ENCODE measurements at places on chromosomes 11 and 22.

DNA sequence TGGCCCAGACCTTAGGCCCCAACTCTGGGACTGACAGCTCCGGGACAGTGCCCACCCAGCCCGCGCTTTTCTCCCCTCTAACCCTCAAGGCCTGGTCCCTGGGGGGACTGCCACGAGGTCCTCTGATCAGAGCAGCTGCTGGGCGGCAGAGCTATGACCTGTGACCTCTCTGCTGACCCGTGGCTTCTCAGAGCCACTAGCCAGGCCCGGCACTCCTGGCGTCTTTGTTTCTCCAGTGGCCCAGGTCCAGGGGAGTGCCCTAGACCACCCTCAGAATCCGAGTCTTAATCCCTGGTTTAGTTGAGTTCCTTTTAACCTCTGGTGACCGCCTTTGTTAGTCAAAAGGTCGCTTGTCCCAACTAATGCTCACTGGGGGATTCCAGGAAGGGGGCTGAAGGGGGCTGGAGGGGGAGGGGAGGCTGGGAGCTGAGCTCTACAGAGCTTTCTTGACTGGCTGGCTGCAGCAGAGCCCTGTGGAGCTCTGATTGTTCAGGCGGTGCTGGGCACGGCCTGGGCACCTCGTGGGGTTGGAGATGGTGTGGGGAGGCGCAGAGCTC is 1.2 kb downstream of the FBLN1 start:
- no peak for DNase-seq

GRCh38 chr11:34755671-34756070 is 134.8 kb downstream of the EHF start:
- no peak for DNase-seq

DNA sequence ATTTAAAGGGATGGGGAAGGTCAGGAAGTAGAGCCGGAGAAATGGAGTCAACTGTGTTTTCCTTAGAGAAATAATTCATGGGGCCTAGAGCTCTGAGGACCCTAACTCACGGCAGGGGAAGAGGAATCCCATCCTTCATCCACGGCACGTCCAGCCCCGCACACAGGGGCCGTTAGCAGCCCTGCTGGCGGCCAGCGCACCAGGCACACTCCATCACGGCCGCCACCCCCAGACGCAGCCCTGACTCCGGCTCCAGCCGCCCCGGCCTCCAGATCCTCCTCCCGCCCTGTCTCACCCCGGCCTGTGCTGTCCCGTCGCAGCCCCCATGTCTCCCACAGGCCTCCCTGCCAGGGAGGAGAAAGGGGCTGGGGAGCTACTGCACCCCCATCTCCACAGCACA is 11.2 kb downstream of the MRPL23 start:
- DNase-seq: no peak

- DNase-seq: no peak
Observed at GRCh38 chr11:29024386-29024785, 916.2 kb downstream of the METTL15 start.

- no peak for DNase-seq
Observed at GRCh38 chr11:19919050-19919561, 206.5 kb downstream of the NAV2 start.

DNA sequence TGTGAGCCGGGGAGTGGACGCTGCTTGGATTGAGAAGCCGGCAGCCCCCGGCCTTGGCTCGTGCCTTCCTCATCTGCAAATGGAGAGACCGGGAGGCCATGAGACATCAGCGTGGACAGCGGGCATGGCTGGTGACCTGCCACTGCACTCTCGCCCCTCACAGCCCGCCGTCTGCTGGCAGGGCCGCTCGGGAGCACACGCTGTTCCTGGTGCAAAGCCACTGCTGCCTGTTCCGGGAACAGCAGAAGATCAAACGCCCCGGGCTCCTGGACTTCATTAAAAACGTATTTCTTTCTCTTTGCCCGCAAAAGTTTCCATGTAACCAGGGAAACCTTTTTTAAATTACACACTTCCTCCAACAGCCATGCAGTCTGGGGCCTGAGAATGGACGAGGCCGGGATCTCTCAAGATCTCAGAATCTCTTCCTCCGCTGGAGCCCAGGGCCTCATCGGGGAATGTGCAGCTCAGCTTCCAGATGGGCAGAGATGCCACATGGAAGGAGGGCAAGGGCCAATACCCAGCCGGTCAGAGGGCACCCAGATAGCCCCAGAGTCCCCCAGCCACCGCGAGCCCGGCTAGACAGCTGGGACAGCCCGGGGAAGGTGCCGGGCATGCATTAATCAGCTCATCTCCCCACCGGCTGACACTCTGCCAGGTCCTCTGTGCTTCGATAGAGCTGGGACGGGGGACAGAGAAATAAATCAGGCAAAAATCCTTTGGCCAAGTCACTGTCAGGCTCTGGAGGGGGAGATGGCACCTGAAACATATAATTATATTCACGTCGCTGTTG is 62.8 kb upstream of the PRR5 start:
- DNase-seq: no peak

DNA sequence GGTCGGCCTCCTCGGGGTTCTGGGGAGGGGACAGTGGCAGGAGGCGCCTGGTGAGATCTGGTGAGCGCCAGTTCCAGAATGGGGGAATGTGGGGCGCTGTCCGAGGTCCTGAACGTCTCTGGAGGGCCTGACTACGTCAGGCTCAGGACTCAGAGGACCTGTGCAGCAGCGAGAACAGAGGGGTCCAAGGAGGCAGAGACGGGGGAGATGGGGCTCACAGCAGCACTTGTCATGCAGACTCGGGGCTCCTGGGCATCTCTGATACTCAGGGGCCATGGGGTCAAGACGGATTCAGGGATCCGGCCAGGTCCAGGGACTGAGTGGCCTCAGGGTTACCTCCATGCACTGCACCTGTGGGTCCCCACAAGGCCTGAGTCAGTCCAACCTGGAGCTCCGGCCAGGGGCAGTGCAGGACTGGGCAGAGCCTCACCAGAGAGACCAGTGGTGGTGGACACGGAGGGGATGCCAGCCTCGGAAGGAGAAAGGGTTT is 92.2 kb downstream of the BRD1 start:
- DNase-seq: no peak

GRCh38 chr22:43449205-43449830 is 37.5 kb downstream of the MPPED1 start:
- DNase-seq: no peak

DNA sequence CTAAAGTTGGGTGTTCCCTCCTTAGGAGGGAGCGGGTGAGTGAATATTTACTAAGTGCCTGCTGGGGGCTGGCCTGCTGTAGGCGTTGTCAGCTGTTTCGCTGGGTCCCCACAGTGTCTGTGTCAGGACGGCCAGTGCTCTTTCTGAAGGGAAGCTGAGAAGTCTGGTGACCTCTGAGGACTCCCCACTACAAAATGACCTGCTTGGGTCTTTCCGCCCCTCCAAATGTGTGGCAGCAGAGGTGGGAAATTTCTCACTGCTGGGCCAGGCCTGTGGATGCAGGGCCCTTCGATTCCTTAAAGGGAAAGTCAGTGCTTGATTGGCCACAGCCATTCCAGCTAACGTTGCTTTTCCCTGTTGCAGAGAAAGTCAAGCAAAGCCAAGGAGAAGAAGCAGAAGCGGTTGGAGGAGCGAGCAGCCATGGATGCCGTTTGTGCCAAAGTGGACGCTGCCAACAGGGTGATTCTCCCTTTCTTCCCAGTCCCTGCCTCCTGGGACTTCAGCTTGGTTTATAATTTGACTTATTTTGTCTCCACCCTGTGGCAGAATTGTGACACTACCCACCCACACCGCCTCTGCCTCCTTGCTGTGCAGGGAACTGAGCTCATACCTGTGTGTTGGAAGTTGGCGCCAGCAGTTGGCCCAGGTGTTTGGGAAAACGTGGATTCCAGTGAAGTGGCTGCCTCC is 6.8 kb downstream of the NAA40 start:
- DNase-seq: peak; percentile 77

- no peak for DNase-seq
Observed at GRCh38 chr11:122097419-122098001, 18.5 kb downstream of the BLID start.

GRCh38 chr11:113553235-113553634 is 78.0 kb upstream of the DRD2 start:
- no peak for DNase-seq

GRCh38 chr11:43010042-43010441 is 301.8 kb upstream of the API5 start:
- DNase-seq: no peak

DNA sequence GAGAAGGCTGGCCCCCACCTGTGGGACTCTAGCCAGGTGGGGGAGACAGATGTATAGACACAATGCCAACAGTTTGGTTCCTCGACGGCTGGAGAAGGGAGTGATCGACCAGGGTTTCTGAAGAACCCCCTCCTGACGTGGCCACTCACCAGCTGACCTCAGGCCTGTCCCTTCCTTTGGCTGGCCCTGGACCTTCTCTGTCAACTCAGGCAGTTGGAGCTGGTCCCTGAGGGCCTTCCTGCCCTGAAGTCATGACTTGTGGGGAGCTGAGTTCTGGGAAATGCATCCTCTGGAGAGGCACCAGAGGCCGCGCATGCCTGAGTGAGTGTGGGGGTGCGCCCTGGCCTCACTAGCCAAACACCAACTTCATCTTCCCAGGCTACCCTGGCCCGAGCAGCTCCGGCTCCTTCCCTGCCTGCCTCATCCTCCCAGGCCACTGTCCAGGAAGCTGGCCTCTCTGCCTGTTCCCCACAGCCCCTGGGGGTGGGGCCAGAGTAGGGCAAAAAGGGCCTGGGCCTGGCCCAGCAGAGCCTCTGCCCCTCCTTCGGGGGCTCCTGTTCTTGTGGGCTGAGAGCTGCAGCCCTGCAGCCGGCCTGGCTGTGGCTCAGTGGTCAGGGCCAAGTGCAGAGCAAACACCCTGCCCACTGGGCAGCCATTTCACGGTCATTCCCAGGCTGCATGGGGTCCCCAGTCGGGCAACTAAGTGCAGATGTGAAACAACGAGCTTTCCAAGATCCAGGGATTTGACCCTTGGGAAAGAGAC is 23.6 kb downstream of the TXN2 start:
- no peak for DNase-seq

DNA sequence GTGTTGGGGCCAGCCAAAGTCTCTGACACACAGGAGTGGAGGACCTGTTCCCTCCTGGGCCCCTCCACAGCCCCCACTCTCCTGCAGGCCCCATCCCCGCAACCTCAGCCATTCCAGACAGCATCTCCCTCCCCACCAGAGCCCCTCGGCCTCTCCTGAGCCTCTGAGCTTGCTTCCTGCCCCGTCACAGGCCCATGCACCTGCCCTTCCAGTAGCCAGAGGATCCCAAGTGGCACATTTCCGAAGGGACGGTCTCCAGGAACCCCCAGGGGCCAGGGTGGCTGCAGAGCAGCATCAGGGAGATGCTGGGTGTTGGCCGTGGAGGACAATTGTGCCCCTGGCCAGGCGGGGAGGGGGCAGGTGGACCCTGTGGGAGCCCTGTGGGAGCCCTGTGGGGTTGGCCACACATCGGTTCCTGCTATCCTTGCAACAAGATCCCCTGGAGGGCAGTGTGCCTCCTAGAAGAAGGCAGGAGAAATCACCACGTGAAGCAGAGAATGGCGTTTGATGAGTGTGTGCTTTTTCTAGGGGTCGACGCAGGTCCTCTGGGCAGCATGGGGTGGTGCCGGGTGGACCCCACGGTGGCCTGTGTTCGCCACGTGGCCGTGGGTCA is 45.3 kb upstream of the PPARA start:
- no peak for DNase-seq

GRCh38 chr11:44017443-44018126 is 30.2 kb upstream of the ACCSL start:
- DNase-seq: no peak

- no peak for DNase-seq
Observed at GRCh38 chr11:92159931-92160330, 64.7 kb upstream of the FAT3 start.

DNA sequence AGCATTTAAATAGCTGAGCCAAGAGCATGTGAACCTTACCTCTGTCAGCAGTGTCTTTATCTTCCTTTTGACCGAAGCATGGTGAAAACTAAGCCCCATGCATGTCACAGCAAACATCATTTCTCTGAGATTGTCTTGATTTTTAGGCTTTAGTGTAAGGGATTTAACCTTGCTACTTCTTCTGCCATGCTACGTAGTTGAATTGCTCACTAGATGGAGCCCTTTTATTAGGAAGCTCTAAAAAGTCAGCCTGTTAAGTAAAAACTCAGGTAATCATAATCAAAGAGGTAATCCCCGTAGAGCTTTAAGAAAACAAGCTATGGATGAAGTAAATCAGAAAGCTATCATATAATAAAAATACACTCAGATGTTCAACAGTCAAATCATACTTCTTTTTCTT is 149.5 kb downstream of the PGR start:
- DNase-seq: peak; percentile 16

- no peak for DNase-seq
Observed at GRCh38 chr11:117371453-117371852, 43.8 kb downstream of the CEP164 start.

DNA sequence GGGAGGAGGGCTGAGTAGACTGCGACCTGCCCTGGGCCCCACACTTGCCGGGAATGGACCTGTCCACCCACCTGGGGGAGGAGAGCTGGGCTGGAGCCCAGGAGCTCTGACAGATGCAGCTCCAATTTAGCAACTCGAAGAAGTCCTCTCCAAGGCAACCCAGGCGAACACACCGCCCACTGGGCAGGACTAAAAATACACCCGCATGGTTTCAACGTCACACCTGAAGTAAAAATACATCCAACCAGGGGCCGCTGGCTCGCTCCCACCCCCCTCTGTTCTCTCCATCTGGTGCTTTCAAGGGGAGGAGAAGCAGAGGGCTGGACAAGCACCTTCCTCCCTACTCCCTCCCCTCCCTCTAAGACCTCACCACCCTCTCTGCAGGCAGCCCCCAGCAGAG is 119.9 kb downstream of the FEZ1 start:
- DNase-seq: peak; percentile 96

- no peak for DNase-seq
Observed at GRCh38 chr22:36958366-36958765, 44.9 kb downstream of the CSF2RB start.

GRCh38 chr22:21448627-21449416 is 18.4 kb upstream of the TMEM191C start:
- DNase-seq: no peak

GRCh38 chr11:96388891-96389719 is 607 bp downstream of the CCDC82 start:
- peak; percentile 56 for DNase-seq

DNA sequence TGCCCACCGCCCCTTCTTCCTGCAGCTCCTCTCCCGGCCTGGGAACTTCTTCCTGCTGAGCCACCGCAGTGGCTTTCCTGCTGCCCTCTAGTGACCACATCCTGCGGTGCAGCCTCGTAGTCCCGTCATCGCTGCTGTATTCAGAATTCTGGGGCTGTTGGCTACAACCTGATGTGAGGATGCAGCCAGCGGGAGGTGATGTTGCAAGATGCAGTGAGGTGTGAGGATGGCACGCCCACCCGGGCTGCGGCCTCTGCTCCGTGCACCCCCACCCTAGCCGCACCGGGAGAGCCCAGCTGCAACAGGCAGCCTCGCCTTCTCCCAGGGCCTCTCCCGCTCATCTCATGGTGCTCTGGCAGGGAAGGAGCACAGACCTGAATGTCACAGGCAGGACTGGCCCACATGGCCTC is 10.1 kb downstream of the CHST1 start:
- DNase-seq: peak; percentile 87

DNA sequence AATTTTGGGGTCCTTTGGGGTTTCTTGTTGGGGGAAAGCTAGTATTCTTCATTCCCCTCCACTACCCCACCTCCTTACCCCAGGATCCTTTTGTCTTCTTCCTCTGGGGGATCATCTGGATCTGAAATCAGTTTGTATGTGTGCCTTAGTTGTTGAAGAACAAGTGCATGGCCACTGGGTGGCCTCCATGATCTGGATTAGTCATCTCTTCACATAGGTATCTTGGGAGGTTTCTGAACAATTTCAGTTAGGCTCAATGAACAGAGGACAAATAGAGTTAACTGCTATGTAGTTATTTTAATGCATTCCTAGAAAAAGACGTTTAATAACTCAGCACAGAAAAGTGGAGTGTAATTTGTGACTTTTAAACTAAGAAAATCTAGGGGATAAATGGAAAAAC is 7.1 kb upstream of the VWA5A start:
- DNase-seq: peak; percentile 40

- no peak for DNase-seq
Observed at GRCh38 chr11:6219359-6219758, 14.0 kb downstream of the C11orf42 start.

Data from NCI-H524 (cell line).